ENCODE measurements at places on chromosomes 5 and 9.

GRCh38 chr5:39015743-39016586 lies 58.2 kb downstream of the RICTOR start:
- no peak for DNase-seq

GRCh38 chr9:88791105-88791805 lies 200.0 kb upstream of the S1PR3 start:
- DNase-seq = no peak

DNA sequence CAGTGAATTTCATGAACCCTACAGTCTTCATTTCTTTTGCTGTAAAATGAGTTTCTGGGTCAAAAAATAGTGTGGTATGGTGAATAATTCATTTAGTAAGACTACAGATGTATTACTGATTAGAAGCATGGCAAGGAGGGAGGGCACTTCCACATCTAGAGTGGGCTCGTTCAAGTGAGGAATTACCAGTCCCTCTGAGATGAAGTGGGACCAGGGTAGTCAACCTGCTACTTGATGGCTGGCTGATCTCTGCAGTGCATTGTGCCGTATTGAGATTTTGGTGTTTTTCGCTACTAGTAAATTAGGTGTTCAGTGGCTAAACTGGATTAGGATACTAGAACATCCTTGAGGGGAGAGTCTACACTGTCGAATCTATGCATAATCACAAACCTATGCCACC lies 10.8 kb downstream of the CDC37L1 start:
- DNase-seq = no peak

- no peak for DNase-seq
These were observed 64.8 kb downstream of the GRIN3A start for GRCh38 chr9:101673642-101674041.

DNA sequence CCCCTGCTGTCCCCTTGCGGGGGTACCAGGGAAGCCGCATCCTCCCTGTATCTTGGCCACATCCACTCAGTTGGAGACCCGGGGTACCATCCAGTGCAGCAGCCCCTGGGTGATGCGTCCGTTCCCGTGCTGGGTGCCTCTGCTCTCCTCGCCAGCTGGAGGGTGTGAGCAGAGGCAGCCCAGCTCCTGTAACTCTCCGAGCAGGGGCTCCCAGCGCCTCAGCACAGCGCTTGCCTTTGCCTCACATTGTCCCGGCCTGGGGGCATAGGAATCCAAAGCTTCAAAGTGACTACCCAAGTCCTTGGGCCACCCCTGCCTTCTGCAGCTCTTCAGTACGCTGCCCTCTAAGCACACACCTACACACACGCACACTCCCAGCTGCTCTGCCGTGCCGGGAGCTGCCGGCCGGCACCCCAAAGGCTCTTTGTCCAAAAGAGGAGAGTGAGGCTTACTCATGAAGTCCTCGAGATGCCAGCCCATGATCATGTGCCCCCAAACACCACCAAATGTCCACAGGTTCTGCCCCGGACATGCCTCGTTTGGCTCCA lies 733 bp downstream of the ANGPTL2 start:
- no peak for DNase-seq

DNA sequence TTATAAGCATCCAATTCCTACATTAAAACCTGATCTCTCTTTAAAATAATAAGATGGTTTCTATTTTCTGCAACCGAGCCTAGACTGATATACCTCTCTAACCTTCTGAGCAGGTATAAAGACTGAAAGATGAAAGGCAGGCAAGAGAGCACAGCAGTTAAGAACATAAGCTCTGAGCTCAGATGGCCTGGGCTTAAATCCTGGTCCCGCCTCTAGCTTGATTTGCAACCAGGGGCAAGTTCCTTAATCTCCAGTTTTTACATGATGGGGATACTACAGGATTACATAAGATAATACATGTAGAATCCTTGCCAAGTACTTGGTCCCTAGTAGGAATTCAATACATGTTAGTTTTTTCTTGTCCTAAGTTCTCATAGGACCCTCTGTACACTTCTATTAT lies 33.9 kb downstream of the SLC24A2 start:
- DNase-seq = no peak

GRCh38 chr5:117615226-117615625 lies 1040.6 kb upstream of the SEMA6A start:
- no peak for DNase-seq

- no peak for DNase-seq
These were observed 71.9 kb downstream of the UBAP1 start for GRCh38 chr9:34250721-34251120.

DNA sequence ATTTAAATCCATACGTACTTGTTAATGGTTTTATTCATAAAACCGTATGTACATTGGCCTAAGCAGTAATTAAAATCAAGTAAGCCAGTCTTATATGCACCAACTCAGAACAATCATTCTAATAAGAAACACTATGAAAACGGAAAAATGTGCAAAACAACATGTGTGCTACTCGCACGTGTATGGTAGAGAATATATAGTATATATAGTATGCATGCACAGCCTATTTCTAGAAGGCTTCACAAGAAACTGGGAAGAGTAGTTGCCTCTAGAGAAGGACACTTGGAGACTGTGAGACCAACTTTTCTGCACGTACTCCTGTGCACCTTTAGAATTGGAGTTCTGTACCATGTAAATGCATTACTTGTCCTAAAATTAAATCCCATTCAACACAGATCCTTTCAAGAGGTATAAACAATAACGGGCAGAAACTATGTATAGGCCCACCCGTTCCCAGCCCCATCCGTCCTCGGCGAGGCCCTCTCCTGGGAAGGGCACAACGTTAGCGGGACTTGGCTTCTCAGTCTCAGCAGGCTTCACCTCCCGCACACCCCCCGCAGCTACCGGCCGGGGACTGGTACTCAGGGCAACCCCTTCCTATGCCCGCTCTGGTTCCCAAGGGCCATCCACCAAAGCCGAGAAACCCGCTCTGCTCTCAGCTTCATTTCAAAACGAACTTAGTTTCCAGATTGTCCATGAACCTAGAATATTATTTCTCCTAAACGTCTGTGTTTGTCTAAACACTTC lies 2.0 kb downstream of the CDC14B start:
- DNase-seq = no peak

DNA sequence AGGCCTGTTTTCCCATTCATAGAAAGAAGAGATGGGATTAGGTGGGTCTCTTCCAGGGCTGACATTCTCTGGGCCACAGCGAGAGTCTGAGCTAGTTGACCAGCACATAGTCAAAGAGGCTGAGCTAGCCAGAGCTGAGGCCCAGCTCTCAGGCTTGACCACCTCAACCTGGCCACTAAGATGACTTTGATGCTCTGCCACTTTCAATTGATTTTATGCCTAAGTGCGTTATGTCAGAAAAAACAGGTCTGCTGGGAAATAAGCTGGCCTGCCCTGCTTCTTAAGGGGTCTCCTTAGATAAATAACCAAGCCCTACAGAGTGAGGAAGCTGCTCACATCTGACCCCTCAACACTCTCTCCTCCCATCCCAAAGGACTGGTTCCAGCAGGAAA lies 20.0 kb upstream of the RAB14 start:
- no peak for DNase-seq

DNA sequence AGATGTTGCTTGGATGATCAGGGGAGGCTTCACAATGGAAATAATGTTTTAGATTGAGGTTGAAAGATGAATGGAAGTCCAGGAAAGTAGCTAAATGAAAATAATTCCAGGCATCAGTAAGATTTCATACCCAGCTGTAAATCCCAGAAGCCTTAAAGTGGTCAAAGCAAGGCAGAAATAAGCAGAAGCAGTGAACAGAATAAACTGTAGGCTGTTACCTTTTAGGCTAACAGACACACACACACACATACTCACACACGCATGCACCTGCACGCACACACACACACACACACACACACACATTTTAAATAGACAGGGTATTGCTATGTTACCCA lies 175.3 kb downstream of the WDR70 start:
- no peak for DNase-seq

DNA sequence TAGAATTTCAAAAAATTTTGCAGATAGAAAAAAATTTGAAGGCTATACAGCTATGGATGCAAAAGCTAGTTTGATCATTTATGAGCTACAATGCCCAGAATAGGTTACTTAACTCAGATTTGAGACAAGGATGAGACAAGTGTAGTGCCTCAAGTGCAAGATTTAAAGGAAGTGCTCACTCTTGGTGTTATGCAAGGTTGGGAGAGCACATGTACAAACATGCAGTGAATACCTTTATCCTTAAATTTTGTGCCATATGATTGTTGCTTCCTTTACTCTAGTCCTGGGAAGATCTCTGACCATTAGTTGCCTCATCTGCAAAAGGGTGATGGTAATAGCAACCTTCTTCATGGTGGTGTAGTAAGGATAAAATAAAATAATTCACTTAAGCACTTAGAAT lies 31.7 kb upstream of the PPP2R2B start:
- no peak for DNase-seq

DNA sequence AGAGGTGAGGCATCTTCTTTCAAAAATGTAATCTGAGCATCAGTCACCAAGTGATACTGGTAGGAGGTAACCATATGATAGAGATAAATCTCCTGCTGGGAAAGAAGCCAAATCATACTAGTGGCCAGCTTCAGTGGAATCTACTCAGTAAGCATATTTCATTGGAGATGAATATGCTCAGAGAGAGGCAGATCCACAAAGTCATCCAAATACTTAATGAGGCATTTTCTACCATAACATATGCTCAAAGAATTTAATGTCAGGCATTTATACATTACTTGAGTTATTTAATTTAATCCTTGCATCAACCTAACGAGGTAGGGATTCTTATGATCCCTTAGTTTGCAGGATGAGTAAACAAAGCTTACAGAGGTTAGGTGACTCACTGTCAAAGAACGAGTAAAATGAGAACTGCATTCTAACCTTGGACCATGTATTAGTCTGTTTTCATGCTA lies 50.9 kb upstream of the DMRTA1 start:
- DNase-seq = no peak

DNA sequence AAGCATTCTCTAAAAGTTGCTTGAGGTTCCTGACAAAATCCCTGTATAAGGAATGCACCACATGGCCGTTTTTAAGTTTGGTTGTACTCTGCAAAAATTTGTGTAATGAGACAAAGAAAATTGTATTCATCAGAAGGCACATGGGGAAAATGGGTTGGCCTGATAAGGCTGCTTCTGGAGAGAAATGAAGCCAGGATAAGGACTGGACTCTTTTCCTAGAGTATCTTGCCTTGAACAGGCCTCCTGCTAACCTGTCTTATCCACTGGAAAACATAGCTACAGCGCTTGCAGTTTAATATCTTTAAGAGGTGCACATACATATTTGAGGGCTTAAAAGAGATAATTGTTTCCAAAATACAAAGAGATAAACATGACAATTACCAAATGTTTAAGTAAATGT lies 41.4 kb upstream of the IFNK start:
- no peak for DNase-seq

DNA sequence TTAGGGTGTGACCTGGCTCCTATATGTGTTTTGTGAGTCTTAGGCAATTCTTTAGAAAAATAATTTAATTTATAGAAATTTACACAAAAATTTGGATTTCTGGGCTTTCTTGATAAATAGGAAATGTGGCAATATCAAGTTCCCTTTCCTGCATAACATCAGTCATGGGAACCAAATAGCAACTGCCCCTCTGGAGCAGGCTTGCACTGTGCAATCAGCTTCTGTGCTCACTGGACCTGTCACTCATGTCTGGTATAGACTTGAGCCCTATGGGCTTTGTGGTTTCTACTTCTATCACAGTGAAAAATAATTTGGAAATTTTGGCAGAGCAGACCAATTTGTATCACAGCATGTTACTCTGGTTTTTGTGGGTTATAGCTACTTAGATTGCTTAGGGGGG lies 131.7 kb downstream of the ADGRV1 start:
- DNase-seq = no peak

DNA sequence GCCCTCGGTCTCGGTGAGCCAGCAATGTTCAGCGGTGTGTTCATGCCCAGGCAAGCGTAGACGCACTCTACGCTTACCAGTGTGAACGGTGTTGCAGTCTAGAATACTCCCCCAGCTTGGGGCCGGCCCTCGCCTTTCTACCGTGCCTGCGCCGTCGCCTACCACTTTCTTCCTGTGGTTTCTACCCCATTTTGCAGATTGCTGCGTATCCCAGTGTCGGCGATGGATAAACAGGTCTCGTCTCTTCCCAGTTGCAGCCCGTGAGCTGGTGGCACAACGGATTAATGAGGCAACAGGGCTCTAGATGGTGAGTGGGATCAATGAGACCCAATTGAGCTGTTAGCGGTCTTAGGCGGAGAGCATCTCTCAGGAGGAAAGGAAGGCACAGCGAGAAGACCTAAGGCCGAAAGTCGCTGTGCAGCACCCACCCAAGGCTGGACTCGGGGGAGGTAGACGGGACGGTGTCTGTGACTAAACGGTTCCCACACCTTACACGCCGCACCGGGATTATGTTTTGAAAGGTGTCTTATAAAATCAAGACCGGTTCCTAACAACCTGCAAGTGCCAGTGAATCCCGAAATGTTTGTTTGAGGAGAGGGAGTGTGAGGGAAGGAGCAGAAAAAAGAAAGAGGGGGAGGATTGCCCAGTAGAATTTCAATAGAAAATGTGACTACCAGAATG lies 5.8 kb downstream of the OTP start:
- no peak for DNase-seq

DNA sequence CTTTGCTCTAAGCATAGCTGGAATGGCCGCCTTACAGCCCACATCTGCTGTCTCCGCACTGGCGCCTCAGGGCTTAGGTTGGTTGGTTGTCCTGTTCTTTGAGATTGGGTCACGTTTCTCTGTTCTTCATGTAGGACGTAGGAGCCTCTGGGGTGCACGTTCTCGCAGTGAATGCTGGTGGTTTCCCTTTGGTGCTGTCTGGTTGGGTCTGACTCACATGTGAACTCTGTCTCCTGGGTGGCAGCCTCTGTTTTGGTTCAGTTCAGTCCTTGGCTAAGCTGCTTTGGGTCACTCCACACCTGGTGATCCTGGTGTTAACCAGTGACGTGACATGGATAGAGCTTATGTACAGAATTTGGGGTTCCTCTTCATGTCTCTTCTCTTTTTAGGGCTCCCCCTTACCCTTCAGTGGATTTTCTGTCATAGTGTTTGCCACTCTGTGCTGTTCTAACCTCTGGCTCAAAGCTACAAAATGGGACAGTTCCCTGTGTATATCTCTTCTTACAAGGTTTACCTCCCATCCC lies 12.6 kb upstream of the LPCAT1 start:
- DNase-seq = peak; percentile 40

DNA sequence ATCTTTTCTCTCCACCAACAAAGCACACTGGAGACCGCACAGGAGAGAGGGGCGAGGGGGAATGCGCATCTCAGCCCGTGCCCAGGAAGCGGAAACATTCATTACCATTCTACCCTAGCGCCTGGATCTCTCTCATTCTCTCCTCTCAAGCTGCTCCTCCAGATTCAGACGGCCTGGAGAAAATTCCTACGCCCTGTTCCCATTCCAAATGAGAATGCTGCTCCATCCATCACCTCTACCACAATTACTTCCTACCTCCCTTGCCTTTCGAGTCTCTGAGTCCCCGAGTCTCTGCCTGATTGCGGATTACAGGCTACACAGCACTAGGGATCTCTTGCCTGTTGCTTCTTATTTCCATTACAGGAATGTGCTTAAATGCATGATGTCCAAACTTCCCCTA lies 6.7 kb downstream of the DDX31 start:
- DNase-seq = no peak

- no peak for DNase-seq
These were observed 41.7 kb upstream of the CLK4 start for GRCh38 chr5:178668579-178668978.

GRCh38 chr9:37408933-37409710 lies 13.4 kb upstream of the GRHPR start:
- peak; percentile 76 for DNase-seq

Data from stimulated activated CD4-positive, alpha-beta T cell treated with anti-CD3 and anti-CD28 coated beads, Interleukin-4, amount 100 ng/mL, for 48 hours (primary cell).